Liver (tissue), 10 donors: ENCODE measurements at places on chromosomes 7 and 10.
A peak's percentile ranks its signal among the peaks of the same experiment; 100 is the strongest.

DNA sequence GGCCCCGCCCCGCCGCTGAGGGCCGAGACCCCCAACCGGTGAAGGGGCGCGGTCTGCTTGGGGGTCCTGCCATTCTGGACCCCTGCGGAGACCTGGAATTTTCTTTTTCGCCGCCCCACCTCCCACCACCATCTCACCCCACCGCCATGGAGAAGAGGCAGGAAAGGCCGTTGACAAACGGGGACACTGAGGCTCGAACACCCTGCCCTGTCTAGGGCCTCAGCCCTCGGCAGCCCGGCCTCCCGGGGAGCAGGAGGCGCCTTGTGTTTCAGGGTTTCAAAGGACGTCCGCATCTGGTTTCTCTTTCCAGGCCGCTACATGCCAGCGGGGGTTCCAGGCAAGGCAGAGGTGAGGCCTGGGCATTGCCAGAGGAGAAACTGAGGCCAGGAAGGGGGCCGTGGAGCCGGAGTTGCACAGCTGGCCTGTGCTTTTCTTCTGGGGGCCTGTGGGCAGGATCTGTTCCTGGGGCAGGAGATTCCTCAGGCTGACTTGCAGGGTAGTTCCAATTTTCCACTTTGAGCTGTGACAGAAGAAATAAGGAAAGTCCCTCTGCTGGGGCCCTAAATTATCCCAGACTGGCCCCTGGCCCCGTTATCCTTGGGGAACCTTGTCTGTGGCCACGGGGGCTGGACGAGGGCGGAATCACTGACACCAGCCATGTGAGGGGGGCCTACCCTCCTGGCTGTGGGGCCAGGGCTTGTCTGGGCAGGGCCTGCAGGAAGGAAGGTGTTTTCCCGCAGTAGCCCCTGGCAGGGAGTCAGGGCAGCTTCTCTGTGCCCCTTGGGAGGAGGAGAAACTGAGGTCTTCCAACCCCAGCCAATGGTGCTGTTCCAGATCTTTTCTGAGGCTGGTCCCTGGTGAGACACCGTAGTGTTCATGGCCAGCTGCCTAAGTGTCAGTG, 900 bp upstream of the MICALL2 start:
- H3K27ac ChIP-seq, result peak overlapping the region; percentile 87
- H3K27me3 ChIP-seq, result no peaks in the 10 kb centered on the region
- peaks cover 50% of the 10 kb centered on the region for H3K4me1 ChIP-seq
- H3K4me3 ChIP-seq, result peak overlapping the region; percentile 65
- H3K36me3 ChIP-seq, result no peaks in the 10 kb centered on the region
- DNase-seq, result peak; percentile 65

DNA sequence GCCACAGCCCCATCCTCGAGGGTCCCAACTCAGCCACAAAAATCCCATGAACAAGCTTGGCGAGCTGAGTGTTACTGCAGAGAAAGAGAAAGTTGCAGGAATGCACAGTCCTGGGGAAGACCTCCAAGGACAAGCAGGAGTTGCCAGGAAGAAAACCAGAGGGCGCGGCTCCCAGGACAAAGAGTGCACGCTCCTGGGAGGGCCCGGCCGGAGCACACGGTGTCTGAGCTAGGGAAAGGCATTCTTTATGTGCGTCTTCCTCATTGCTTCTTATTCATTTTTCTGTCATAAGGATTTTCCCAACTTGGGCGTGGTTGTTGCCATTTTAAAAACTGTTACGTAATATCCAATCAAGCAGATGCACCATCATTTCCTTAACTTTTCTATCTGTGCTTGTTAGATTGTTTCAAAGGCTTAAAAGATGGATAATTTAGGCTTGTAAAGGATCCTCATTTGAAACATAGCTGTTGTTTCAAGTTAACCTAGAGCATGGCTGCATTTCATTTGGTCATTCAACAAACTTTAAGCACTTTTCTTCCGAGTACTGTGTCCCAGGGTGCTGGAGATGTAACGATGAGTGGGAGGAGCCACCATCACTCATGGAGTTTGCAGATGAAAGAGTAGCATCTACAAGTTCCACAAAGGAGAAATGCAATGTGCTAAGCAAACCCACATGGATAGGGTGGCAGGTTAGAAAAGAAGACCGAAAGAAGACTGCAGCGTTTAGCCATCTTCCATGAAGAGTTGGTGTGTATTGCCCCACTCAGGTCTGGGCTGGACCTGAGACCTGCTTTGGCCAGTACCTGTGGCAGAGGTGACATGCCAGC, 5.6 kb upstream of the CNPY1 start:
- H3K36me3 ChIP-seq, result no peaks in the 10 kb centered on the region
- no peak overlapping the region for H3K27ac ChIP-seq
- H3K4me3 ChIP-seq, result no peak overlapping the region
- H3K27me3 ChIP-seq, result no peaks in the 10 kb centered on the region
- no peak for DNase-seq

GRCh38 chr7:111933609-111934008, 272.6 kb downstream of the DOCK4 start:
- no peaks in the 10 kb centered on the region for H3K4me1 ChIP-seq
- H3K27me3 ChIP-seq, result no peaks in the 10 kb centered on the region
- DNase-seq, result no peak
- H3K4me3 ChIP-seq, result no peak overlapping the region
- peaks cover 12% of the 10 kb centered on the region for H3K36me3 ChIP-seq

DNA sequence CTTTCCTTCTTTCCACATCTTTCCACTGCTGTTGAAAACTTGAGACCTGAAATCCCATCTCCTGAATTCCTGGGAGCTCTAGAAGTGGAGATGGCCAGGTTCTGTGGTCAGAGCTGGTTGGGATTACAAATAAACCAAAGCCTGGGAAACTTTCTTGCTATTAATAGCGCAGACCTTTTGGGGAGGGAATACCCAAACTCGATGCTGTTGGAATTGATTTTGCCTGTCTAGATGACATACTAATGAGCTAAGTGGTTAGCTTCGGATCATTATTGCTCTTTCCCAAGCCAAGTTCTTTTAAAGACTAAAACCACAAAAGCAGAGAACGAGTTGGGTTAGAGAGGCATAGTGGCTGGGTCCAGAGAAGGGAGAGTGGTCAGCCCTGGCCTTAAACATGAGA, 76.6 kb downstream of the TCF7L2 start:
- no peaks in the 10 kb centered on the region for H3K27me3 ChIP-seq
- no peak overlapping the region for H3K27ac ChIP-seq
- H3K4me1 ChIP-seq, result peaks cover 7% of the 10 kb centered on the region
- no peak overlapping the region for H3K4me3 ChIP-seq
- no peaks in the 10 kb centered on the region for H3K36me3 ChIP-seq

DNA sequence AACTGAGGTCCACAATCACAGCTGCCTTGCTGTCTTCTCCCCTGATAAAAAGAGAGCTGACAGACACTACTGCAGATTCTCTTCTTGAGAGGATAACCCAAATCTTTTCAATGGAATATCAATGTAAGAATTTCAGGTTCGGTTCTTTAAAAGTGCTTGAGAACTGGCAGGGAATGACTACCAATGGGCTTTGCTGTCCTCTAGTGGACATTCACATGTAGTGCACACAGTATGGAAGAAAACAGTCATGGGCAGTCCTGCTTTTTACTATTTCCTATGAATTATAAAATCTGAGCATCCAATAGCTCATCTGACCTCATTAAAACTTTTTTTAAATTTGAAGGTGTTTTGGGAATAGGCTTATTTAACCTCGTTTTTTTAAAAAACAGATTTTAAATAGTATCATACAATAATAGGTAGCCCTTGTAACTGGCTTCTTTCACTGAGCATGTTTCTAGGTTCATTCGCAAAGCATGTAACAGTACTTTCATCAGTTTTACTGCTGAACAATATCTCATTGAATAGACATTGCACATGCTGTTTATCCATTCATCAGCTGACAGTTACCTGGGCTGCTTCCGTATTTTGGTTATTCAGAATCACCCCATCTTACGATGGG, 18.3 kb downstream of the FZD9 start:
- peaks cover 49% of the 10 kb centered on the region for H3K36me3 ChIP-seq
- no peaks in the 10 kb centered on the region for H3K27me3 ChIP-seq

DNA sequence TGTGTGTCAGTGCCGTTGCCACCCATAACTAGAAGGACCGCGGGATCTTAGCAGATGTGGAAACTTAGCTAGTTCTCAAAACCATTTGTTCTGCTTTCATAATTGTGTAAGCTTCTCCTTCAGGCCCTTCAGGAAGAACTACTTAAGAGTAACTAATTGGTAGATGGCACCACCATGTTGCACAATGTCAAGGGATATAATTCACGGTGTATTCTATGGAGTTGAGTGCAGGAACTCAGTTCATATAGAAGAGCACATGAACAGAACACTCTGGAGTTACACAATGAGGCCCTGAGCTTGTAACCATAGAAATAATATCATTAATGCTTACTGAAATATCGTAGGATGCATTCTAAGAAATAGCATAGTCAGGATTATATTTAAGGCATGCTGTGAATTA, 126.5 kb upstream of the GAD2 start:
- no peak for DNase-seq
- H3K4me1 ChIP-seq, result no peaks in the 10 kb centered on the region
- H3K4me3 ChIP-seq, result no peak overlapping the region

- no peaks in the 10 kb centered on the region for H3K4me1 ChIP-seq
- H3K4me3 ChIP-seq, result no peak overlapping the region
- H3K27ac ChIP-seq, result no peak overlapping the region
- H3K27me3 ChIP-seq, result no peaks in the 10 kb centered on the region
Observed at GRCh38 chr10:108249940-108250339, 1085.4 kb upstream of the SORCS1 start.

GRCh38 chr10:76436401-76436811, 1005.0 kb downstream of the LRMDA start:
- H3K27me3 ChIP-seq, result no peaks in the 10 kb centered on the region
- no peaks in the 10 kb centered on the region for H3K36me3 ChIP-seq
- no peak for DNase-seq
- H3K4me1 ChIP-seq, result no peaks in the 10 kb centered on the region

DNA sequence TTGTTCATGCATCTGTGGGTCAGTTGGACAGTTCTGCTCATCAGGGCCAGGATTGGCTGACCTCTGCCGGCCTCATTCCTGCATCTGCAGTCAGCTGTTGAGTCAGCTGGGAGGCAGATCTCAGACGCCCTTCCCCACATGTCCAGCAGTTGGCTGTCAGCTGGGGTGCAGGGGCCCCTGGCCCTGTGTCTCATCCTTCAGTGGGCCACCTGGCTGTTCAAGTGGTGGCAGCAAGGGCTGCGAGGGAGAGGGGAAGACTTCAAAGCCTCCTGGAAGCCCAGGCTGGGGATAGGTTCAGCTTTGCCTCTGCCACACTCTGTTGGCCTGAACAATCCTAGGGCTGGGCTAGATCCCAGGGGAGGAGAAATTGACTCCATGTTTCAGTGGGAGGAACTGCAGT, 33.2 kb downstream of the TACR2 start:
- no peak overlapping the region for H3K27ac ChIP-seq
- H3K4me3 ChIP-seq, result no peak overlapping the region
- peaks cover 2% of the 10 kb centered on the region for H3K36me3 ChIP-seq
